Mesendoderm (in vitro differentiated cells): ENCODE measurements at places on chromosomes 6 and 20.
A peak's percentile ranks its signal among the peaks of the same experiment; 100 is the strongest.

GRCh38 chr6:6333501-6333900 lies 13.0 kb upstream of the F13A1 start:
- no peak for DNase-seq

- DNase-seq, result no peak
These were observed 351.7 kb upstream of the ARID1B start for GRCh38 chr6:156425359-156426020.

DNA sequence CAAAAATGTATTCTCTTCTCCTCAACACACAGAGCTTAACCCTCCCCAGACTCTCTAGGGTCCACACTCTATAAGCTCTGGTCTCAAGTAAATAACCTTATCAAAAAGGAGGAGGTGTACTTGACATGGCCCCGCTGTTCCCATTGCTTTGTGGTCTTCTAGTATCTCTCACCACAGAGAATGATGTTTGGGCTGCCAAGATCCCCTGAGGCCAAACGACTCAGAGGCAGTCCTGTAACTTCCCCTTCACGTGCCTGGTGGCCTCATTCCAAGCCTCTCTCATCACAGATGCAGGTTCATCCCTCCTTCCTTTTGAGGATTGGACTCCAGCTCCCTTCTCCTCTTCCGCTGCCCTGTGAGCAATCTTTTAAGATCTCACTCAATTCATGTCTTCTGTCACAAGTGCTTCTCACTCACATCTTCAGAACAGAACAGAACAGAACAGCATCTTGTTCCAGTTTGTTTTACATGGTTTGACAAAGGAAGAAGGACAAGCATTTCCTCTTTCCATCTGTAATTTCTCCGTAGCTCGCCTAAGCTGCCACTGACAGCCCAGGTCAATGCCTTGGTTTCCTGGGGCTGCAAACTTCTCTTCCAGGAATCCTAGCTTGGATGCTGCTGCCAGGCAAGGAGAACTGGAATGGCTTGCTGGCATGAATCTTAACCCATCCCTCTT lies 541.5 kb downstream of the CD83 start:
- DNase-seq, result peak; percentile 86

DNA sequence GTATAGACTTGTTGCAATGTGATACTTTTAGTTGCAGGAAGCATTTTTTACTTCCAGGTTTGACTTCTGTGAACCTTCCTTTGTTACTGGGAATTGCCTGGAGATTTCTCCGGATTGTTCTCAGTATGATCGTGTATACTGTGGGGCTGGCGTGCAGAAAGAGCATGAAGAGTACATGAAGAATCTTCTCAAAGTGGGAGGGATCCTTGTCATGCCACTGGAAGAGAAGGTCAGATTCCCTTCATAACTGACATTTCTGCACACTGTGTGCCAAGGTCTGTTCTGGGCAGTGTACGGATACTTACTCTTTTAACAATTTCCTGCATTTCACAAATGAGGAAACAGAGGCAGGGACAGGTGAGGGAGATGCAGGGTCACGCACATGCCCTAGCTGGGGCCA lies 9.7 kb downstream of the PCMTD2 start:
- no peak for DNase-seq

- no peak for DNase-seq
These were observed 175.5 kb downstream of the TFAP2B start for GRCh38 chr6:50993941-50994720.

GRCh38 chr6:102494808-102495207 lies 1101.3 kb downstream of the GRIK2 start:
- DNase-seq, result no peak

DNA sequence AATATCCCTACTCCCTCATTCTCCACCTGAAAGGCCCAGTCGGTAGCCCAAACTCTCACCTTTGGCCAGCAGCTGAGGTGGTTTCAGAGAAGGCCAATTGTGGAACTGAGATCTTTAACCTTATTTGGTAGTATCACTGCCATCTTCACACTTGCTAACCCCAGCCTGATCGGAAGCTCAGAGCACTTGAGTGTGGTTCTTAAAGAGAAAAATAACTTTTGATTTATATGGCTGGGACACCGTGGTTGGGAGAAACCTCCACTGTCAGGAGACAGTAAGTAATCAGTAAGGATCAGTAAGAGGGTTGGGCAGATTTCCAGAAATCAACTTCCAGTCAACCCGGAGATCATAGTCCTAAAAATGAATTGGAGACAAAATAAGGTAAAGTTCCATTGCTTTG lies 22.8 kb upstream of the PRSS16 start:
- DNase-seq, result no peak

GRCh38 chr6:30686908-30687658 lies 638 bp upstream of the PPP1R18 start:
- peak; percentile 95 for DNase-seq

- no peak for DNase-seq
These were observed 63.6 kb upstream of the STX16 start for GRCh38 chr20:58587467-58587866.

DNA sequence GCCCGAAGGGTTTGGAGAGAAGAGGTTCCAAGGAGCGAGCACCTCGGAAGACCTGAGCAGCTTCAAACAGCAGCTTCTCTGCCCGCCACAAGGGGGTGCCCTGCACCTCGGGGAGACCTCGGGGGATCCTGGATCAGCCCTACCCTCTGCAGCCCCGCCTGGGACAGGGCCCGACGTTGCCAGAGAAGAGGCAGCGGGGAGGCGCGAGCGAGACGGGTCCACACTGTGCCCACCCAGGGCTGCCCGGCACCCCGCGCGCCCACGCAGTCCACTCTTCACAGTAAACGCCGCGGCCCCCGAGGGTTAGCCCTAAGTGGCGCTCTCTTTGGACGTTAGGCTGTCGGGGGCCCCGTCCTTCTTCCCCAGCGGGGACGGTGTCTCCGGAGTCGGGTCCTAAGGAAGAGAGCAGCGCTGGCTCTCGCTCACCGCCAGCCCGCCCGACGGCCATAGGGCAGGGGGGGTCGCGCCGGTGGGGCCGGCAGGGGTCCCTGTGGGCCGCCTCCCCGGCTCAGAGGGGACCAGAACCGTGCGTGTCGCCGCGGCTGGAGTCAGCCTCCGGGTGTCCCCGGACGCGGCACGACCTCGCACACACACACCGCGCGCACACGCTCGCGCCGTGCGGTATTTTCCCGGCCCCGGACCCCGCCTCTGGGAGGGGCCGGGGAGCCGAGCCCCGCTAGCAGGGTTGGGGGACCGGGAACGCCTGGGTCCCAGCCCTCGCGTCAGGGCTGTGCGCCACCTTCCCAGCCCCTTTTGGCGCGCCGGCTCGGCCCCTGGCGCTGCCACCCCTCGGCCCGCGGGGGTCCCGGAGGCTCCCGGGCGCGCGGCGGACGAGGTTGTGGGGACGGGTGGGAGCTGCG lies 929 bp downstream of the CDH22 start:
- peak; percentile 72 for DNase-seq
